Eye (tissue), 1 donor: ENCODE measurements at places on chromosomes 6 and 20.

DNA sequence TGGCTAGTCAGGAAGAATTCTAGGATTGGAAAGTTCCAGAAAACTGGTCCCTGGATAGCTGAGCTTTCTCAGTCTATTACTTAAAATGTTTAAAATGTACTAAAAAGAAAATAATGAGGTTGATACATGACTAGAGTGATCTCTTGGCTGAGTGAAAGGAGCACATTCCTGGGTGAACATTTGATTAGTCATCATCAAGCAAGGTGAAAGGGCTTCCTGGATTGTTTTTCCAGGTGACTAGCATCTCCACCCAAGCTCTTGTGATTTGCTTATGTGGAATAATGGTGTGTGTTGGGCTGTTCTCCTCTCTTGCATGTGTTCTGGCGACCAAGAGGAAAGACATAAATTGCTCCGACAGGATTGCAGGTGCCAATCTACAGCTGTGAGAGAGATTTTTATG, 42.9 kb downstream of the PKIB start:
- DNase-seq = no peak

- DNase-seq = no peak
Measured at GRCh38 chr6:83735461-83735860, 26.6 kb upstream of the SNAP91 start.

- no peak for DNase-seq
Measured at GRCh38 chr20:17062712-17063111, 164.1 kb upstream of the PCSK2 start.

GRCh38 chr6:25519856-25520255, 132.2 kb upstream of the SCGN start:
- DNase-seq = no peak

GRCh38 chr20:37711994-37712964, 18.4 kb downstream of the CTNNBL1 start:
- no peak for DNase-seq

GRCh38 chr6:34146801-34147592, 1.1 kb upstream of the GRM4 start:
- DNase-seq = no peak

DNA sequence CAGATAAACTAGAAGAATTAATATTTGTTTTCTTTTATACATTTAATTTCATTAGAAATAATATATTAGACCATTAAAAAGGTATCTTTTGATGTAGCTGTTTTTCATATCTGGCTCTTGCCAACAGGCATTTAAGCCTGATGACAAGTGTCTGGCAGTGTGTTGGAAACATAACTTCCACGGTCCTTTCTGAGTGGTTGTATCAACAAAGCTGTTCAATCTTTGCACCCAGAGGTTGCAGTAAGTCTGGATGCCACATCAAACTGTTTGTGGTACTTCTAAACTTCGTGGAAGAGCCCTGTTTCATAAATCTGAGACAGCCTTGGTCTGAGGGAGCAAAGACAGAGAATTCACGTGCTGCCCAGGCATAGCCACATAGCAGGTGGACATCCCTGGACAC, 197.4 kb downstream of the TRDN start:
- no peak for DNase-seq

- DNase-seq = no peak
Measured at GRCh38 chr20:11091511-11091910, 417.7 kb upstream of the JAG1 start.

DNA sequence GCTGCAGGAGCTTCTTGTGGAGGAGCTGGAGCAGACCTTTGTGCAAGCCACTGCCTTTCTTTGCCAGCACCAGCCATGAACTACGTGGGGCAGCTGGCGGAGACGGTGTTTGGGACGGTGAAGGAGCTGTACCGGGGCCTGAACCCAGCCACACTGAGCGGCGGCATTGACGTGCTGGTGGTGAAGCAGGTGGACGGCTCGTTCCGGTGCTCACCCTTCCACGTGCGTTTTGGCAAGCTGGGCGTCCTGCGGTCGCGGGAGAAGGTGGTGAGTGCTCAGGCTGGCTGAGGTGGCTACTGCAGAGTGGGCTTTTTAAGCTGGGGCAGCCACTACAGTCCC, 5.1 kb downstream of the LPIN3 start:
- DNase-seq = no peak

GRCh38 chr6:139920027-139920775, 545.8 kb upstream of the CITED2 start:
- DNase-seq = no peak

DNA sequence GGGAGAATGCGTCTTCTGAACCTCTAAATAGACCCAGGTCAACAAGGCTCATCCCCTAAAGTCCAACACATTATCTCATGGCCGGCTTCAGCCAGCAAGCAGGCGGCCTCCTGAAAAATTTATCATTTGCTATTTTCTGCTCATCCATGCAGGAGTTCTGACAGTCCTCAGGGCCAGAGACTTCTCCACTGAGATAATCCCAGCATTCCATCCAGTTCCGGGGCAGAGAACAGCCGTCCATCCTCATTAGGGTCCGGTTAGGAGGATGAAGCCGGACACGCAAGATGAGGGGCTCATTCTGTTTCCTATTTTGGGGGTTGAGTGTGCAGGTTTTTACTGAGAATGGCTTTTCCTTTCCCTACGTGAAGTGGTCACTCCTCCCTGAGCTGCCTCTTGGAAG, 258.1 kb downstream of the PREX1 start:
- peak; percentile 54 for DNase-seq

GRCh38 chr6:5202941-5203340, 57.8 kb downstream of the LYRM4 start:
- DNase-seq = no peak

GRCh38 chr6:154274168-154274567, 82.4 kb downstream of the IPCEF1 start:
- no peak for DNase-seq
